ENCODE measurements at places on chromosomes 5 and 9. TPM values are rescaled to one million over a fixed set of nuclear protein-coding genes. Genes with fewer than 3 reads are reported as not detected.

Gene HSPB3
- 5.8 TPM for total RNA-seq

Gene HTR4
- not detected for total RNA-seq

Gene ALDH1B1
- 32.3 TPM for total RNA-seq

Gene ITGA2
- 6.3 TPM for total RNA-seq

Gene CD72
- 0.73 TPM for total RNA-seq

Gene NIPAL4
- 0.12 TPM for total RNA-seq

Gene LHFPL2
- 94.1 TPM for total RNA-seq

Gene FAF2
- 44.6 TPM for total RNA-seq

Gene MAMDC2
- 27.4 TPM for total RNA-seq

Gene SLC4A9
- total RNA-seq, result not detected

Gene CEL
- under 0.01 TPM for total RNA-seq

Gene NR5A1
- total RNA-seq, result not detected

Gene GPR150
- total RNA-seq, result under 0.01 TPM

Gene ZSWIM6
- 12.5 TPM for total RNA-seq

Gene RIC1
- 54.9 TPM for total RNA-seq

Gene PGM5
- total RNA-seq, result 0.85 TPM

Gene TSSK1B
- total RNA-seq, result 0.49 TPM

Gene PCDHA6
- 2.1 TPM for total RNA-seq

Gene SLC45A2
- total RNA-seq, result not detected

Gene PITX1
- total RNA-seq, result 0.81 TPM

Gene ZNF483
- total RNA-seq, result 4.4 TPM

Gene FOXD4
- total RNA-seq, result 0.16 TPM

Gene PAEP
- total RNA-seq, result not detected

Gene IER5L
- total RNA-seq, result 60.8 TPM

Gene S100Z
- not detected for total RNA-seq

Gene FAM169A
- total RNA-seq, result 4.7 TPM

Gene PTGER4
- 29.9 TPM for total RNA-seq

Gene IL5
- not detected for total RNA-seq

Gene HNRNPH1
- total RNA-seq, result 341 TPM

Gene KYAT1
- total RNA-seq, result 6.9 TPM

Gene LCN2
- total RNA-seq, result not detected

Gene ANKRD34B
- not detected for total RNA-seq

Gene PCDHA9
- 0.36 TPM for total RNA-seq

Gene MVB12B
- total RNA-seq, result 8.6 TPM

Gene SIT1
- total RNA-seq, result not detected

Gene CDKN2B-AS1
- 10.1 TPM for total RNA-seq

Gene UAP1L1
- 32.5 TPM for total RNA-seq

Gene GDA
- total RNA-seq, result not detected

Gene CATSPER3
- not detected for total RNA-seq

Gene C9
- total RNA-seq, result 0.24 TPM
